ENCODE measurements at places on chromosomes 7 and 10. TPM values are rescaled to one million over a fixed set of nuclear protein-coding genes. Genes with fewer than 3 reads are reported as not detected.

DNA sequence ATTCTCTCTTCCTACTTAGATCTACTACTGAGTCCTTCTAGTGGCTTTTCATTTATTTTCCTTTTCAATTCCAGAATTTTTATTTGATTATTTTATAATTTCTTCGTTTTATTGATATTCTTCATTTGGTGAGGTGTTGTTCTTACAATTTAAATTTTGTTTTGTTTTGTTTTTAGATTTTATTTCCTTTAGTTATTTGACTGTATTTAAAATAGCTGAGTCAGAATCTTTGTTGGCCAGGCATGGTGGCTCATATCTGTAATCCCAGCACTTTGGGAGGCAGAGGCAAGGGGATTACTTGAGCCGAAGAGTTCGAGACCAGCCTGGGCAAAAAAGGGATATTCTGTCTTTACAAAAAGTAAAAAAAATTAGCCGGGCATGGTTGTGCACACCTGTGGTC, 36.1 kb downstream of the AKAP9 start:
- no peaks in the 10 kb centered on the region for H3K27me3 ChIP-seq
- no peak for DNase-seq
- H3K4me3 ChIP-seq = no peak overlapping the region
- no peaks in the 10 kb centered on the region for H3K4me1 ChIP-seq
- H3K27ac ChIP-seq = no peak overlapping the region

- H3K4me3 ChIP-seq = no peak overlapping the region
- no peaks in the 10 kb centered on the region for H3K36me3 ChIP-seq
- no peak for DNase-seq
- no peaks in the 10 kb centered on the region for H3K4me1 ChIP-seq
- no peak overlapping the region for H3K27ac ChIP-seq
- no peaks in the 10 kb centered on the region for H3K27me3 ChIP-seq
Measured at GRCh38 chr7:152588350-152588749, 87.6 kb downstream of the XRCC2 start.

DNA sequence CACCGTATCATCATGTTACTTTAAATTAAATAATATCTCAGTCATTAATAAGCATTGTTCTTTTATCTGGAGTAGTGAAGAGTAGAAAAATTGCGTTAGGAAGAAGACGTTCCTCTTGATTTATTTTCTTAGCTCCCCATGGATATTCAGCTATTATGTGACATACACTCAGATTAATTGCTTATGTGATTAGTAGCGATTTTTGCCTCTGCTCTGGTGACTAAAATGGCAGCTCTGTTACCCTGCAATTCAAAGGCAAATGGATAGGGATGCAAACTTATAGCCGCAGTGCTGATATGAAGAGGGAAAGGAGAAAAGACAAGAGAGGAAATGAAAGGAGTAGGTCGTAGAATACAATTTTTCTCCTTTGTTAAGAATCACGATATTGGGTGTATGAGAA, 188.4 kb upstream of the MALRD1 start:
- no peaks in the 10 kb centered on the region for H3K36me3 ChIP-seq
- no peak overlapping the region for H3K27ac ChIP-seq
- no peak overlapping the region for H3K4me3 ChIP-seq
- DNase-seq = no peak
- H3K27me3 ChIP-seq = no peaks in the 10 kb centered on the region

DNA sequence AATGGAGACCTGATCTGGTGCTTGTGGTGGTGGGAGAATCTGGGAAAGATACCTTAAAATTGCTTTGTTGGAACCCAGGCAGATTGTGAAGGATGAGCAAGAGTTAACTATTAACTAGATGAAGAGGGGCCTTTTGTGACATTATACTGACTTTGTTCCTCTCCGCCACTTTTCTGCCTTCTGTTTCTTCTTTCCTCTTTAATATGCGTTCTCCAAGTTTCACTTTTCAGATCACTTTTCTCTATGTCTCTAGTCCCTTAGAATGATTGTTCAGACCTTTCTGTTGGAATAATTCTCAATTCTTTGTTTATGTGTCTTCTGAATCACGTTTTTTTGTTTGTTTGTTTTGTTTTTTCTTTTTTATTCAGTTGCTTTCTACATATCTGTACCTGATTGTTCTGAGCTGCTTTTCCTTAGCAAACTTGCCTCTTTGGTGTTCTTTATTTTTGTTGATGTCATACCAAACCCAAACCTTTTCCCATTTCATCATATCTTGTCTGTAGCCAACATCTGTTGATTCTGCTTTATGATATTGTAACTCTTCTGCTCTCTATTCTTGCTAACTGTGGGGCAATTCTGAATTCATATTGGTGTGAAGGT, 2.8 kb downstream of the BMPR1A start:
- peaks cover 47% of the 10 kb centered on the region for H3K27me3 ChIP-seq
- peak overlapping the region; percentile 2 for H3K4me3 ChIP-seq
- no peak overlapping the region for H3K27ac ChIP-seq
- no peaks in the 10 kb centered on the region for H3K36me3 ChIP-seq
- no peak for DNase-seq
- H3K4me1 ChIP-seq = peaks cover 24% of the 10 kb centered on the region

DNA sequence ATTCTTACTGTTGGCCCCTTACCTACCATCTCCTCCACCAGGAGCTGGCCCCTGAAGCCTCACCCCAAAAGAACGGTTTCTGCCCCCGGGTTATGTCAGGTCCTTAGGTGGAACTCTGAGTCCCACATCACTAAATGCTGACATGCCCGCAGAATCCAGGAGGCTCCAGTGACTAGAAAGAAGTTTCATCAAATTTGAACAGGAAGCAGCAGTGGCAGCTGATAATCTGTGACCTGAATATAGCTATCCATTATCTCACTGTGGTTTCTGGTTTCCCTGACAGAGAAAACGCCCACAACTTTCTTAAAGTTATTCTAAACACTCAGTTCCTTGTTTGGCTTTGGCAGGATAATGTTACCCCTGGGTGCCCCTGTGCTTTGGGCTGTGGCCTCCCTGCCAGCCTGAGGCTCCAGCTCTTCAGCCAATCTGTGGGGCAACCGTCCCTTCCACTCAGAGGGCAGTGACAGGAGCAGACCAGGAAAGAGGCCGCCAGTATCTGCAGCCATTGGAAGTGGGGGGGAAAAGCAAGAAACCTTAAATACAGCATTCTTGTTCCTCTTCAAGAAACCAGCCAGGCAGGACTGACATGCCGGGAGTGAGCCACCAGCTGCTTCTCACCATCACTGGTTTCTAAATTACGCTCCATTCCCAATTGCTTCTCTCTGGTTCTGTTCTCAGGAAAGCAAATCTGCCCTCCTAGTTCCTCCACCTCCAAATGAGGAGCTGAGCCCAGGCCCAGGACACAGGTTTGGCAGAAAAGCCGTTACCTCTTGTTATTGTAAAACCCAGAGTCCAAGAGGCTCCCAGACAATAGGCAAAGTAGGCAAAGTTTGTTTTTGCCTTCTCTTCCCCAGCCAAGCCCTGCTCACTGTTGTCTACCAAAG, 41.2 kb upstream of the VCL start:
- no peaks in the 10 kb centered on the region for H3K36me3 ChIP-seq
- peaks cover 33% of the 10 kb centered on the region for H3K4me1 ChIP-seq
- H3K27ac ChIP-seq = peak overlapping the region; percentile 88
- no peaks in the 10 kb centered on the region for H3K27me3 ChIP-seq

GRCh38 chr7:46515844-46516590, 594.9 kb upstream of the IGFBP3 start:
- H3K4me1 ChIP-seq = no peaks in the 10 kb centered on the region
- no peak overlapping the region for H3K27ac ChIP-seq
- H3K27me3 ChIP-seq = no peaks in the 10 kb centered on the region
- no peaks in the 10 kb centered on the region for H3K36me3 ChIP-seq
- DNase-seq = no peak

DNA sequence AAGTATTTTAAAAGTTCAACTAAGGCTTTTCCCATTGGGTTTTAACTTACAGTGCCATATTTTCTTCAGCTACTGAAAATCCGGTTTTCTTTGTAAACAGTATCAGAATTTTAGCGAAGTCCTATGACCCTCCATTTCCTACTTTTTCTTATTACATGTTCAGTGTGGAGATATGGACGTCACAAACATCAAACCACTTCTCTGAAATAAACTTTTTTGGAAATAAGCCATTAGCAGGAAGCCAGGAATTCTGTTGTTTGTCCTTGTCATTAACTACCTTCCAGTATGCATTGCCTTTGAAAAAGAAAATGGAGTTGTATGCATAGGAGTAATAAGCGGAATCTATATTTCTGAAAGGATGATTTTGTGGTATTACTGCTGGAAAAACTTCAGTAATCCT, 9.1 kb downstream of the MMP21 start:
- H3K36me3 ChIP-seq = peaks cover 27% of the 10 kb centered on the region
- no peak overlapping the region for H3K4me3 ChIP-seq
- no peak overlapping the region for H3K27ac ChIP-seq
- no peaks in the 10 kb centered on the region for H3K4me1 ChIP-seq

- peak overlapping the region; percentile 38 for H3K4me3 ChIP-seq
- no peak for DNase-seq
- H3K27ac ChIP-seq = no peak overlapping the region
- peaks cover 3% of the 10 kb centered on the region for H3K27me3 ChIP-seq
- peaks cover 1% of the 10 kb centered on the region for H3K4me1 ChIP-seq
Measured at GRCh38 chr7:48139459-48139858, 31.8 kb upstream of the ABCA13 start.

GRCh38 chr7:107048783-107049418, 4.4 kb downstream of the PRKAR2B start:
- H3K4me1 ChIP-seq = peaks cover 14% of the 10 kb centered on the region
- peaks cover 1% of the 10 kb centered on the region for H3K36me3 ChIP-seq
- H3K27me3 ChIP-seq = peaks cover 43% of the 10 kb centered on the region
- no peak for DNase-seq
- no peak overlapping the region for H3K4me3 ChIP-seq

DNA sequence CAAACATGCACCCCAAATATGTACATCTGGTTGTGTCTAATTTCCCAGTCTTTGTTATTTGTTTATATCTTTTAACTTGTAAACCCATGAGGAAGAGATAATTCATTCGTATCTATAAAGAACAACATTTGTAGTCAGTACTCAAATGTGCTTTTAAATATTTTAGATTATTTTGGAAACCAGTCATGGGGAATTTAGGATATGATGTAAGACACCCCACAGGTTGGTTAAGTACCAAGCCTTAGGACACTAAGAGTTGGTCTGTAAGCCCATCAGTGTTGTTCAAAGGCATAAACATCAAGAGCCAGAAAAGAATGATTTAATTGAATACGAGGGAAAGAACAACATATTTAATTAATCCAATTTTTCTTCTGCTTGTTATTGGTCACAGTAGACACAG, 421.1 kb upstream of the SEMA3C start:
- no peak overlapping the region for H3K27ac ChIP-seq
- no peaks in the 10 kb centered on the region for H3K36me3 ChIP-seq
- H3K4me3 ChIP-seq = no peak overlapping the region

- no peak for DNase-seq
- peaks cover 17% of the 10 kb centered on the region for H3K36me3 ChIP-seq
- peaks cover 20% of the 10 kb centered on the region for H3K4me1 ChIP-seq
- H3K4me3 ChIP-seq = no peak overlapping the region
- H3K27me3 ChIP-seq = no peaks in the 10 kb centered on the region
Measured at GRCh38 chr7:66769833-66770512, 29.4 kb downstream of the RABGEF1 start.

DNA sequence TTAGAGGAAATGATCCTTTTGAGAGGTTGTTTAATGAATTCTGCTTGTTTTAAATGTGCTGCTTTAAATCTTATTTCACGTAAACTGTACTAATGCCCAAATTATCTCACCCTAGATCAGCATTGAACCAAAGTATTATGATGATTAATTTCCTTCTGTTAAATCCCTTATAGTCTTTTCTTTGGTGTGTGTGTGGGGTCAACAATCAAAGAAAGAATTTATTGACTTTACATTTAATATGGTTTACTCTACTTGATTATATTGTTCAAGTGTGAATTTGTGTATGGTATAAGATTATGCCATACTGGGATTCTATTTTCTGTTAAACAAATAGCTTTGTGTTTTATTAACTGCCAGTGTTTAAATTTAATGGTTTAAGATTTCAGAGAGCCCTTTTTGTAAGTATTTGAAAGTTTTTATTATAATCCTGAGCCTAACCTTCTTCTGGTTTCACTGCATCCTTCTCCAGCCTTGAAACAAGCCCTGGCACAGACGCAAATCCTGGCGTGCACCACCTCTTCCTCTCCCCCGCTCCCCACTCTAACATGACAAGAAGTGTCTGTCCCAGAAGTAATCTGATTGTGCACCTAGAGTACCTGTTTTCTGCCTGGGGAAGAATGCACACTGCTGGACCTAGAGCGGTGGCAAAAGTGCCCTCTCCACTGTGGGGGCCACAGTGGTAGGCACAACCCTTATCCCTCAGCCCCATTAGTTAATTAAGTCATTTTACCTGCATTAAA, 70.6 kb downstream of the KAT6B start:
- DNase-seq = no peak
- no peak overlapping the region for H3K4me3 ChIP-seq
- no peak overlapping the region for H3K27ac ChIP-seq
- peaks cover 45% of the 10 kb centered on the region for H3K4me1 ChIP-seq
- H3K27me3 ChIP-seq = no peaks in the 10 kb centered on the region

- no peak overlapping the region for H3K27ac ChIP-seq
- DNase-seq = no peak
- H3K36me3 ChIP-seq = no peaks in the 10 kb centered on the region
- no peak overlapping the region for H3K4me3 ChIP-seq
Measured at GRCh38 chr7:69654381-69654780, 56.1 kb downstream of the AUTS2 start.

DNA sequence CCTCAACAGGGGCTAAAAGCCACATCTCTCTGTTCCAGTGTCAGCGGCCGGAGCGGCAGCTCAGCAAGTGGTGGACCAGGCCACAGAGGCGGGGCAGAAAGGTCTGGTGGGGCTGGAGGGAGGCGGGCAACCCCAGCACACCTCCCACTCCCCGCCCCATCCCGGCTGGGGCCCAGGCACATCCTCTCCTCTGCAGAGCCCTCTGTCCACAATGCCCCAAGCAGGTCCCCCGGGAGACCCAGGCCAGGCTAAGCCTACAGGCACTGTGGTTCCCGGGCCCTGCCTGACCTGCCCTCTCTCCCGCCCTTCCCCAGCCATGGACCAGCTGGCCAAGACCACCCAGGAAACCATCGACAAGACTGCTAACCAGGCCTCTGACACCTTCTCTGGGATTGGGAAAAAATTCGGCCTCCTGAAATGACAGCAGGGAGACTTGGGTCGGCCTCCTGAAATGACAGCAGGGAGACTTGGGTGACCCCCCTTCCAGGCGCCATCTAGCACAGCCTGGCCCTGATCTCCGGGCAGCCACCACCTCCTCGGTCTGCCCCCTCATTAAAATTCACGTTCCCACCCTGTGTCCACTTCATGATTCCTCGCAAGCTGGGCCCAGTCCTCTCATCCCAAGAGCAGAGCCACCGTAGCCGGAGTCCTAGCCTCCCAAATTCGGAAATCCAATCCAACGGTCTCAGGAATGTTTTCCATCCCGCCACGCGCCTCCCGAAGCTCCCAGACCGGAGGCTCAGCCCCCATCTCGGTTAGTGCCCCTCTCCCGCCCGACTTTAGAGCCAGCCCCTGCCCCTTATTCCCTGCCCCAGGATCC, 2.1 kb downstream of the ADIRF start:
- no peak for DNase-seq
- H3K27me3 ChIP-seq = peaks cover 20% of the 10 kb centered on the region
- peaks cover 28% of the 10 kb centered on the region for H3K4me1 ChIP-seq

- no peak for DNase-seq
- H3K27ac ChIP-seq = no peak overlapping the region
- H3K27me3 ChIP-seq = peaks cover 12% of the 10 kb centered on the region
Measured at GRCh38 chr7:142571581-142571980, 177.7 kb upstream of the PRSS1 start.

The ADAMTS14 gene
- not detected for total RNA-seq

The SEC31B gene
- total RNA-seq = 168 TPM

The STEAP1B gene
- total RNA-seq = 0.19 TPM

The ZNF467 gene
- 1.0 TPM for total RNA-seq

The SNCG gene
- total RNA-seq = not detected

The LLCFC1 gene
- total RNA-seq = not detected

The CDC14C gene
- not detected for total RNA-seq

The ASB4 gene
- not detected for total RNA-seq

The TFPI2 gene
- not detected for total RNA-seq

All from activated naive CD8-positive, alpha-beta T cell treated with anti-CD3 and anti-CD28 coated beads, Interleukin-2, amount 10 ng/mL, durations not matched to agents 7 days and 5 days (primary cell).